Activated naive CD4-positive, alpha-beta T cell treated with anti-CD3 and anti-CD28 coated beads, Interleukin-2, amount 50 U/mL, for 16 hours (primary cell): ENCODE measurements at places on chromosomes 12 and 14.

DNA sequence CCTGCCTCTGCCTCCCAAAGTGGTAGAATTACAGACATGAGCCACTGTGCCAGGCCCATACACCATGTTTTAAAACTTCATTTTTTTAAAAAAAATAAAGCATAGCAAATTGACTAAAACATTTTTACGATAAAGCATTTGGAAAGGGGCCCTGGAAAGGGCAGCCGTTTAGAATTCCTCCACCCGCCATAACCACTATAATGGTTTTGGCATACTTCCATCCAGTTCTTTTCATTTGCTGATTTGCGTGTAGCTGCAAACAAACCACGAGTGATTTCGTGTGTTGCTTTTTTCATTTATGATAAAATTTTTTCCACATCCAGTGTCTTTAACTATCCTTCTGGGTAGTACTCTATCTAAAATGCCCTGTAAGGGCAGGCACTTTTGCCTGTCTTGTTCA lies 91.8 kb upstream of the RIN3 start:
- no peak for DNase-seq

- no peak for DNase-seq
Observed at GRCh38 chr12:52249511-52250047, 16.5 kb downstream of the KRT7 start.

- no peak for DNase-seq
Observed at GRCh38 chr12:83143950-83144349, 457.2 kb downstream of the TMTC2 start.

GRCh38 chr14:53128303-53129028 lies 24.7 kb downstream of the DDHD1 start:
- no peak for DNase-seq

DNA sequence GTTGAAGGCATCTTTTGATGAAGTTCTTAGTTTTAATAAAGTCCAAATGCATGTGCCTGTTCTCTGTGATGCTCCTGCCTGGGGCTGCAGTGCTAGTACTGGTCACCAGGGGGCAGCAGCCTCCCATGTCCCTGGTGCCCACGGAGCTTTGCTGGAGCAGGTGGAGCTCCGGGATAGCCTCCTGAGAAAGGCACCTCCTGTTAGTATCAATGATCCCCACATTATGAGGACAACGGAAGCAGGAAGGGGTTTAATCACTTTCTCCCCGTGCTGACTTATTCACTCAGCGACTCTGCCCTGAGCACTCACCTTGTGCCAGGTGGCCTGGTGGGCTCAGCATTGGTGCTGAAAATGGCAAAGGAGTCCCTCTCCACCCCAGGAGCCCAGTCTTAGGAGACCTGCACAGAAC lies 123.0 kb upstream of the PZP start:
- peak; percentile 71 for DNase-seq

GRCh38 chr14:79516009-79516408 lies 695.3 kb downstream of the DIO2 start:
- no peak for DNase-seq

- DNase-seq, result no peak
Observed at GRCh38 chr12:21026302-21026701, 104.7 kb upstream of the SLCO1B1 start.

GRCh38 chr14:89277203-89277602 lies 139.8 kb downstream of the FOXN3 start:
- DNase-seq, result no peak

GRCh38 chr14:59107819-59108218 lies 80.6 kb upstream of the DAAM1 start:
- DNase-seq, result no peak

- peak; percentile 85 for DNase-seq
Observed at GRCh38 chr12:11649413-11650285, at the start of gene ETV6. Gene ETV6 (plus strand): TSS chr12:11649674. CDS start chr12:11650128, 454 bp downstream.

- peak; percentile 59 for DNase-seq
Observed at GRCh38 chr12:52741375-52742195, 35.6 kb downstream of the KRT76 start.

DNA sequence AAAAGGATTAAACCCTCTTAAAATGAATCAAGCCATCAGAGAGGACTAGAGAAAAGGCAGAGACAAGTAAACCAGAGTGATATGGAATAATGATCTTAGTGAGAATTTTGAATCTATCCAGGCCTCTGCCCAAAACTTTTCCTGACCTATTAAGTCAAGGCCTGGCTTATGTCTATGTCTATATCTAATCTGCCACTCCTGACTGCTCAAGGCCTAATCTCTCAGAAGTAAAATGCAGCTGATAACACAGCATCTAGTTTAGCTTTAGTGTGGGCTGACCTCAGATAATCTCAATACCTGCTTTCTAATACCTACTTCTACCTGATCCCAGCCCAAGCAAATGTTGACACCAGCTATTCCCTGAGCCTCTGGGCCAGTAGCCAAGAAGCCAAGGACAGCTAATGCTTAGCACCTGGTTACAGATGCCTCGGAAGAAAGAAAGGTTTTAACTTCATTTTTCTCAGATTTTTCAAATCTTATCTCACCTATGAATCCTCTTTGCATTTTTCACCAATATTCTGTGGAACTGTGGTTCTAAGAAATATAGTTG lies 1472.5 kb upstream of the SEL1L start:
- no peak for DNase-seq
